Fibroblast of lung (primary cell): ENCODE measurements at places on chromosomes 2 and 18. TPM values are rescaled to one million over a fixed set of nuclear protein-coding genes. Genes with fewer than 3 reads are reported as not detected.

The CASP10 gene
- total RNA-seq: 4.9 and 8.1 TPM in 2 replicates

The ANTXR1 gene
- 44.6 and 45.5 TPM in 2 replicates for total RNA-seq

The UGT1A5 gene
- not detected in 2 replicates for total RNA-seq

The GPR39 gene
- total RNA-seq: 0.26 and 1.3 TPM in 2 replicates

The ANKRD23 gene
- total RNA-seq: 1.0 and 1.3 TPM in 2 replicates

The TNP1 gene
- total RNA-seq: not detected in 2 replicates

The DCDC2C gene
- total RNA-seq: not detected in 2 replicates

The MC5R gene
- total RNA-seq: not detected in 2 replicates
